GM13977 (cell line): ENCODE measurements at places on chromosomes 11 and 22.

DNA sequence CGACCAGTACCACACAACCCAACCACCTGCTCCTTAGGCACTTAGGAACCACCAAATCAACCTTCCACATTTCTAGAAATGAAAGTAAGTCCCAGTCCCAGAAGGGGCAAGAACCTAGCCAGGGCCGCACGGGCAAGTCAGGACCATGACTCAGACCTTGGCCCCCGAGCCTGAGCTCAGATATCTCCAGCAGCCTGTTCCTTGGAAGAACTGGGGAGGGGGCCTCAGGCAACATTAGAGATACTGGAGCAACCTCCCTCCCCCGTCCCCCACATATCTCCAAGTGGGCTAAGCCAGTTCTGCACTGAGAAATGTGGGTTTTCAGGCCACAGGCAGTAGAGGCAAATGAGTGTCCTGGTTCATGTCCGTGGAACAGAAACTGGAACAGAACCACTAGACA lies 7.7 kb downstream of the ARAP1 start:
- no peak for DNase-seq

- no peak for DNase-seq
Measured at GRCh38 chr11:69114362-69114761, 41.4 kb upstream of the SMIM38 start.

DNA sequence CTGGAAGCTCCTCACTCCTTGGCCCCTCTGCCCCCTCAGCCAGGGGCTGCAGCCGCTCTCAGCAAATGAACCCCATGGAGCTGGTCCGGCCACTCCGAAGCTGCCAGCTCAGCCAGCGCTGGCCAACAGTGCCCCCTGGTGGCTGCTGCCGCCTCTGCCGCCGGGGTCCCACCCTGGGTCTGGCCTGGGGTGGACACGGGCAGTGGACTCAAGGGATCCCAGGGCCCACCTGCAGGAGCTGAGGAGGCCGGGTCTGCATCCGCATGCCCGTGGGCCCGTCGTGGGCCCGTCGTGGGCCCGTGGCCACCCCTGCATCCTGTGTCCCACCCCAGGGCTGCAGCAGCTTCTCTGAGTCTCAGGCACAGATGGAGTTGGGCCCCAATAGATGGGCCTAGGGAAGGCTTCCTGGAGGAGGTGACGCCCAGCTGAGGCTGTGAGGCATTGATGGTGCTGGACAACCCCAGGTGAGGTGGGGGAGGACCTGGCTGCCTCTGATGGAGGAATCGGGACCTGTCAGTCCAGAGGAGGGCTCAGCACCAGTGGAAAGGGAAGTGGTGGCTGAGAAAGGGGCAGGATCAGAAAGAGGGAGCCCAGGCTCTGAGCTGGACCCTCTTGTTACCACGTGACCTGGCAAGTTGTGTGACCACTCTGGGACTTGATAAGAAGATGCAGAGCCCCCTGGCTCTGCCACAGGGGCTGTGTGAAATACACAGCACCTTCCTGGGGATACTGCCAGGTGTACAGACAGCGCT lies 522.3 kb downstream of the BRD1 start:
- no peak for DNase-seq

DNA sequence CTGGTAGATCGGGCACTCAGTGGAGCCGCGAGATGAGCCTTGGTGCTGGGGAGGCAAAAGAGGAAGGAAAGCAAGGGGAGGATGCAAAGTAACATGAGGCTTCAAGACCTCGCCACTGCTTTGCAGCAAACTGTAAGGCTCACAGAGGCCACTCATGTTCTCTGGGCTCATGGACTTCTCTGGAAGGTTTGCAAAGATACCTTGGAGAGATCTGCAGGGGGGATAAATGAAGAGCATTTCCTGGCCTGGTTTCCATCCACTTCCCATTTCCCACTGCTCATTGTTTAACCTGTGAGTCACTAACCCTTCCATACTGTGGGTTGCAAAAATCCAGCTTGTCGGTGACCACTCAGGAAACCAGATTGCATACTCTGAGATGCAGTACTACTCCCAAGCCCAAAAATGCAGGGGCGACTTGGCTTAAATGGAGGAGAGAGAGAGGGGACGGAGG lies 38.5 kb downstream of the OSBP2 start:
- DNase-seq: no peak

GRCh38 chr11:111938687-111939160 lies 1.6 kb downstream of the DIXDC1 start:
- peak; percentile 70 for DNase-seq

GRCh38 chr11:15053191-15053685 lies 20.2 kb upstream of the CALCB start:
- DNase-seq: no peak

DNA sequence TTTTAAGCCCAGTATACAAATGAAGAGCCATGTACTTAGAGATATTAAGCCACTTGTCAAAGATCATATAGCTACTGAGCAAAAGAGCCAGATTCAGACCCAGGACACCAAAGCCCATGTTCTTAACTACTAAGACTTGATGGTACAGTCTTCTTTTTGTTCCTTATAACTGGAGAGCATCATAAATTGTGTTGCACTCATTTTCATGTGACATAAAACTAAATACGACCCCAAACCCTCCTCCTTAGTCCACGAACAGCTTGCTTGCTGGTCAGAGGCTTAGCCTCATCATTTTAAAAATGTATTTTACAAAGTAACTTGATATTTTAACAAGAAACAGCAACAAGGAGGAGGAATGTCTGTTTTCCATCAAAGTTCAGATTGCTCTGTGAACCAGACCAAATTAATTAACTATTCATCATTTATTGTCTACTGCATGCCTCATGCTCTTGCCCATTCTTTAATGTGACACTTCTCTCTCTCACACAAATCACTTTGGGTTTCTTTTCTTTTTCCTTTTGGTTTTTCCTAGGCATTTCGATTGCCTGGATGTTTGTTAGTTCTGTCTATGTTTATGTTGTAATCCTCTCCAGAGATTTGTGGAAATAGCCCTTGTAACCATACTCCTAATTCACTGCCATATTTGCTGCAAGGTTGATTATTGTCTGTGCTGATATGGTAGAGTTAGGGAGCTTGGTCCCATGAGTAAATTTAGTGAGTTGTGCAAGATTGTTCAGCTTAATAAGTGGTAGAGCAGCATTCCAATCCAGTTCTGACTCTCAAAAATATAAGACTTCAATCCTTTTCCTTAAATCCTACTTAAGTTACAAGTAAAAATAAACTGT lies 8.4 kb upstream of the ARHGAP20 start:
- no peak for DNase-seq

DNA sequence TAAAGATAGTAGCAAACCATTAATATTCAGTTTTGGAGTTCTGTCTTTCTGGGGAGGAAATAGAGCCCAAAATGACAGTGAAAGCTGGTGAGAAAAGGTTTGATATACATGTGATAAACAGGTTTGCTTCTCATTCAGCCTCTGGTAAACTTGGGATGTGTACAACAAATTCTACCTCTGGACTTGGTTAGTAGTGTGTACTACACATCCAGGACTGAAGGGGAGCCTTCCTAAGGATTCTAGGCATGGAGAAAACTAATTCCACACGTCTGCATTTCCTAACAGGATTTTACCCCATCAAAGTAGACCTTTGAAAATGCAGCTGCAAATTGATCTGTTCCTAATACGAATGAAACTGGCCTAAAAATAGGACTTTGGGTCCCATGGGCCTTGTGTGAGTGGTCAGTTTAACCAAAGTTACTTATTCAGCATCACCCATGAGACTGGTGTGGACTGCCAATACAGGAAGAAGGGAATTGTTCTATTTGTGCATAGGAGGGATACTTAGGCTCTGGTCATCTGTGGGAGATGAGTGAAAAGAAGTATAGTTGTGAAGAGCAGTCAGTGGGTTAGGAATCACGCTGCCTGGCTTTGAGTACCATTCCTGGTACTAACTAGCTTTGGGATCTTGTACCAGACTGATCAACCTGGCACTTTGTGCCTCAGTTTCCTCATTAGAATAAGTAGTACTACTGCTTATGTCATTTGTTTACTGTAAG lies 74.2 kb downstream of the YAP1 start:
- no peak for DNase-seq

GRCh38 chr11:9057888-9058287 lies 33.5 kb downstream of the SCUBE2 start:
- no peak for DNase-seq

GRCh38 chr22:31893460-31893859 lies 50.9 kb upstream of the YWHAH start:
- no peak for DNase-seq

GRCh38 chr11:103338621-103339484 lies 229.6 kb downstream of the DYNC2H1 start:
- no peak for DNase-seq

DNA sequence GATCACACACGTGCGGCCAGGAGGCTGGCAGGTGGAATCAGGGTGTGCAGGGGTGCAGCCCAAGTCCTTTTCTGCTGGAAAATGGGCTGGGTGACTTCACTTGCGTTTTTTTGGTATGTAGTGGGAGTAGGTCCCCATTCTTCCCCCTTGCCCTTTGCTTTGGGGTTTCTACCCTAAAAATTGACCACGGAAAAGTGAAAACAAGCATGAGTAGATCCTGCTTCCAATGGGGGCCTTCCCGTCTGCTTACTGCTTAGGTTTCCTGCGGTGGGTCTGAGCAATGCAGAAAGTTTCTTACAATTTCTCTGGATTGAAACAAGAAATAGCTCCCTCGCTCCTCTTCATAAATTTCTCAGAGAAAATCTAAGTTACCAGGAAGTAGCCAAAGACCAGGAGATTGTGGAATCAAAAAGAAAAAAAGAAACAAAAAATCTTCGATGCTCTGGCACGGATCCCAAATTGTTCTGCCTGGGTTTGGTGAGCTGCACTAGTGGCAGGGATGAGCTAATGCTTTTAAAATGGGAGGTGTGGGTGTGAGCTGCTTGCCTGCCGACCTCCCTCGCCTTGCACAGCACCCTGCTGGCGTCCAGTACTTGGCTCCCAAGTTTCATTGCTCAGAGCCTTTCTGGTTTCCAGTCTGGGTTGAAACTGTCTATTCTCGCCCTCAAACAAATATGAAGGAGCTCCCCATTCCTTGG lies 2.4 kb downstream of the TIMP3 start:
- DNase-seq: no peak

DNA sequence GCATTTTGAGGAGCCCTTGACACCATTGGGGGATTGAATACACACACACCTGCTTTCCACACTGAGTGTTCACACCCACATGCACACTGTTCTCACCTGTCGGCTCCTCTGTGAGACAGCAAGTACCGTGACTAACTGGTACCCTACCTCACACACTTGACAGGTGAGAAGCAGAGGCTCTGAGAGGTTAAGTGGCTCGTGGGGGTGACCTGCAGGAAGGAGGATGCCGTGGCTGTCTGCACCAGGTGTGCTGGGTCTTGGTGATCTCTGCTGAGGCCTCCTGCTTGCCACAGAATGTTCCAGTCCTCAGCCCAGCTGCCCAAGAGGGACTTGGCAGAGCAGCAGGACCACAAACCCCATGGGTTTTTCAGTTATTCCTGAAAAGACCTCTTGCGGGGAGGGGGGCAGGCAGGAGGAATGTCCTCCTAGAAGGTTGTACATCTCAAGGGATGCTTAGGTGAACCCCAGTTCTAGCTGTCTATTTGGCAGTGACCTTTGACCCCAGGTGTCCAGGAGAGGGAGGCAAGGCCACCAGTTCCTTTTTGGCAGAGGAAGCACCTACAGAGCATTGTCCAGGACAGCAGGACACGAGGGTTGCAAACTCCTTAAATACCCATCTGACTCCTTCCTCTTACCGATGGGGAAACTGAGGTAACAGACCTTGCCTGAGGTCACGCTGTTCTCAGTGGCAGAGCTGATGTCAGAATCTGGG lies 66.0 kb downstream of the SHISAL1 start:
- DNase-seq: no peak

GRCh38 chr22:27792452-27793161 lies 8.9 kb downstream of the MN1 start:
- no peak for DNase-seq

DNA sequence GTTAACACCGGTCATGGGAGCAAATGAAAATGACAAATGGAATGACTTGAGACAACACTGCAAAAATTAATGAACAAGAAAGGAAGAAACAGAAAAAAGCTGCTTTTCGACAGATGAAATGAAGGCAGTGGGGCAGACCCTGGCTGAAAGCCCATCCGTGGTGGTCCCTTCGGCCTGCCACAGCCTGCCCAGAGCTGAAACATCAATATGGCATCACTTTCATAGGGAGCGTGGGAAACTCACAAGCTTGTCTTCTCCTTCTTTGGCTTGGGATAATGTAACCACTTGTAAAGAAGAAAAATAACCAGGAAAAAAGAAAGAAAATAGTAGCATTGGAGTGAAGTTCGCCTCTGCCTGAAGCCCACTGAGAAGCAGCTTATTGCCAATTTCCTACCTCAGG lies 78.8 kb downstream of the CTTN start:
- no peak for DNase-seq

GRCh38 chr11:69145050-69145380 lies 10.7 kb upstream of the SMIM38 start:
- no peak for DNase-seq

DNA sequence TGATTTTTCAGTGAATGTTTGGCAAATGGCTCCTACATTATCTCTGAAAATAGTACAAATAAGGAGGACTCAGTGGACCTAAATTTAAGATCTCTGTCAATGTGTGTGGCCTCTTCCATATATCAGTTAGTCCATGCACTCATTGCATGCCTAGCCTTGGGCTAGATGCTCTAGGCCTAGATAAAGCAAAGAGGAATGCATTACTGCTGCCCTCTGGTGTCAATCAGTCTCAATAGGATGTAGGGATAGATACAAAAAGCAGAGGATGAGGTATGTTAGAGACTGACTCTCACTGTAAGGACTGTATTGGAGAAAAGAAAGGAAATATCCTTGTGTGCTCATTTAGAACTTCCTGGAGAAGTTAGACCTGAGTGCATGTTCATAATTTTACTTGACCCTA lies 42.0 kb downstream of the MS4A2 start:
- DNase-seq: peak; percentile 41

- DNase-seq: no peak
Measured at GRCh38 chr11:122723576-122723975, 68.1 kb downstream of the UBASH3B start.

- no peak for DNase-seq
Measured at GRCh38 chr22:23496445-23496833, 83.7 kb downstream of the IGLL1 start.

GRCh38 chr11:103744496-103745153 lies 291.8 kb upstream of the DDI1 start:
- DNase-seq: no peak

DNA sequence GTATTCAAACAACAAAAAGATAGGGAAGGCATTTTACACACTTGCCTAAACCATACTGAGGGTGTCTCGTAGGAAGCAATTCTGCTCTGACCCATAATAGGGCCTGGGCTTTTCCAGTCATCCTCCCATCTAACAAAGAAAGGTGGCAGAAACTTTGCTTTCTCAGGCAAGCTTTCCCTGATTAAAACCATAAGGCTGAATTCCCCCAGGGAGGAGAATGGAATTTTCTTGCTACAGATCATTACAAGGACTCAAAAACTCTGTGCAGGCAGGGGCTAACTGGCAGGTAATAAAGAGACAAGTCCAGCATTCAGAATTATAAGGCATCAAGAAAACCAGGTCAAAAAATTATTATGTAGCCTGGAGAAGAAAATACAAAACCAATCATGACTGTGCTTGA lies 90.4 kb downstream of the RBFOX2 start:
- DNase-seq: no peak

DNA sequence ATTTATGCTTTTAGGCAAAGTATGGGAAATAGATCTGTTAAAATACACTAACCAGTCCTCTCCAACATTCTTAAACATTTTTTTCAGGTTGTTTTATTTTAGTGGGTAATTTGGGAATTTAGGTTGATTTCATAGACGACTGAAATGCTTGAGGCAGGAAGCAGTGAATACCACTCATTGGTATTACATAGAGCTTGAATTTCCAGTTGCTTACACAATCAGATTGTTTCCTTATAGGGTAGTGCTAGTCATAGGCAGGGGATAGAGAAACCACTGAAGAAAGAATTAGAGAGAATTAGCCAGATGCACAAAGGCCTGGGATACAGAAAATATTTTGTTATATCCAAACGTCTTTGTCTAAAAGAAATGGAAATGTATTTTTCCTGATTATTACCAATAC lies 23.9 kb upstream of the LYVE1 start:
- DNase-seq: no peak
